ENCODE measurements at places on chromosomes 7 and 10.

DNA sequence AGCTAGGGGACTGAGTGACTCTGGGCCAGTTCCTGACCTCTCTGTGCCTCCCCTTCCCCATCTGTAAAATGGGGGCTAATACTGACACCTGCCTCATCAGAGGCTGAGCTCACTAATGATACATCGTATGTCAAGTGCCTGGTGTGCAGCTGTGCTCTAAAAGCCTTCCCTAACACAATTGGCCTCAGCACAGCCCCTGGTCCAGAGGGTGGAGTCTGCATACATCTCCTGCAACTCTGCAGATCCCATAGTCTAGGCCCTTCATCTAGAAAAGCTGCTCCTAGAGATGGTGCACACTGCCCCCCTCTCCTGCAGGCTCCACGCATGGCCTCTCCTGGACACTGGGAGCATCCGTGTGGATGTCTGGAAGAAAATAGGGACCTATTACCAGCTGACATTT lies 255.0 kb downstream of the RPS24 start:
- DNase-seq, result no peak

GRCh38 chr10:96643920-96644319 lies 57.1 kb upstream of the TM9SF3 start:
- DNase-seq, result no peak

GRCh38 chr7:114688443-114689055 lies 233.3 kb upstream of the MDFIC start:
- DNase-seq, result no peak

GRCh38 chr7:158277219-158278141 lies 310.1 kb downstream of the PTPRN2 start:
- DNase-seq, result no peak

DNA sequence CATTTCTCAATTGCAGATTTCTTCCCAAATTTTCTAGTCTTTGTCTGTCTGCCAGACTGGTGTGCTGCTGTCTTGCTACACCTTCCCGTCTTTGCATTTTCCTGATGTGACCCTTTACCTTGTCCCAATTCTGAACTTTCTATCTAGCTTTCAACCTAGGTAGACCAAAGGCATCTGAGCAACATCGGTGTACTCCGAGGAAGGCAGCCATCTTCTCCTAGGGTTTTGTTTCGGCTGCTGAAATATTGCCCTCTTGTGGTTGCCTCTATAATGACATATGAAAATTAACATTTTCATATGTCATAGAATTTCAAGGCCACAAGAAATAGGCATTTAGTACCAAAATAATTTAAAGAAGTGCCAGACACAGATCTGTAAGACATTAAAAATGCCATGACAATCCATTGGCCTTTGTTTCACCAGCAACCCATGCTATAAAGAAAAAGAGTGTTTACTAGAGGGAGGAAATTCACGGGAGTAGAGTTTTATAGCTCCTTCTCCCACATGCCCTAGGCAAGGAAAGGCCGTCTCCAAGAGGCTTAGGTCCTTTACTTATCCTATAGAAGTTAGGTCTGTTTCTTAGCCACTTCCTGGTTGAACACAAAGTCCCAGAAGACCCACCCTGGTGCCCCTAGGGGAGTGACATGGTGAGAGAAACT lies 23.4 kb downstream of the OR9A2 start:
- peak; percentile 65 for DNase-seq
